ENCODE measurements at places on chromosomes 7 and 10.

DNA sequence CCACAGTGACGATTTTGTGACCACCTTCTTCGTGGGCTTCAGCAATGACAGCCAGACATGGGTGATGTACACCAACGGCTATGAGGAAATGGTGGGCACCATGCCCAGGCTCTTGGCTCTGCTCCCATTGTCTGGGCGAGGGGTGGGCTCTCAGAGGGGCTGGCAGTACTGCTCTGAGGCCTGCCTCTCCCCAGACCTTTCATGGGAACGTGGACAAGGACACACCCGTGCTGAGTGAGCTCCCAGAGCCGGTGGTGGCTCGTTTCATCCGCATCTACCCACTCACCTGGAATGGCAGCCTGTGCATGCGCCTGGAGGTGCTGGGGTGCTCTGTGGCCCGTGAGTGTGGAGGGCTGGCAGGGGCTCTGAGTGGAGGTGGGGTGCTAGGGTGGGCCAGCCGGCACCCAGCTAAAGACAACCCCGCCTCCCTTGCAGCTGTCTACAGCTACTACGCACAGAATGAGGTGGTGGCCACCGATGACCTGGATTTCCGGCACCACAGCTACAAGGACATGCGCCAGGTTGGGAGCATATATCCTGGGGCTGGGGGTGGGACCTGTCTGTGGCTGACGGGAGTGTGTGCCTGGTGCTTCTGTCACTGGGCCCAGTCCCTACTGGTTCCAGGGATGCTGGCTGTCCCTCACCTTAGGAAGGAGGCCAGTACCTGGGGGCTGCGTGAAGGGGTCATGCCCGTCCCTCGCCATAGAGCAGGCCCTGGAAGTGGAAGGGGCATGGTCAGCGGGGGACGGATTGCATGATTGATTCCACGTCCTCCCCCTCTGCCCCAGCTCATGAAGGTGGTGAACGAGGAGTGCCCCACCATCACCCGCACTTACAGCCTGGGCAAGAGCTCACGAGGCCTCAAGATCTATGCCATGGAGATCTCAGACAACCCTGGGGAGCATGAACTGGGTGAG is 6.8 kb downstream of the AEBP1 start:
- no peak for DNase-seq

DNA sequence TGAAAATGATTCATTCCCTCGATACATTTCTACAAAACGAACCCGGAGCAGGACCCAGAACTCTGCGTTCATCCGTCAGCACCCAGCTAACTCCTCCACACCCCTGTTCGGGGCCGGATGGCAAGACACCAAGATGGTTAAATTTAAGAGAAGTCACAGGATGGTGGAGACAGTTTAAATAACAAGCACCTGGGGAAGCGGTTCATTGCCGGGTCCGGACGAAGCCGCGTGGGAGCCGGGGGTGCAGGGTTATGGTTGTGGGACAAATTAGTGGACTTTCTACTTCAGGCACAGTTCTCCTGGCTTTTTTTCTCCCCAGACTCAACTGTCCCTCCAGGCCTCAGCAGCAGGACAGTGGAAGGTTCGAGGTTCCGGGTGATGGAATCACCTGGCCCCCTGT is 45.4 kb downstream of the ASB13 start:
- DNase-seq = no peak

- no peak for DNase-seq
These were observed 271.4 kb downstream of the TSPAN12 start for GRCh38 chr7:120586571-120586970.

DNA sequence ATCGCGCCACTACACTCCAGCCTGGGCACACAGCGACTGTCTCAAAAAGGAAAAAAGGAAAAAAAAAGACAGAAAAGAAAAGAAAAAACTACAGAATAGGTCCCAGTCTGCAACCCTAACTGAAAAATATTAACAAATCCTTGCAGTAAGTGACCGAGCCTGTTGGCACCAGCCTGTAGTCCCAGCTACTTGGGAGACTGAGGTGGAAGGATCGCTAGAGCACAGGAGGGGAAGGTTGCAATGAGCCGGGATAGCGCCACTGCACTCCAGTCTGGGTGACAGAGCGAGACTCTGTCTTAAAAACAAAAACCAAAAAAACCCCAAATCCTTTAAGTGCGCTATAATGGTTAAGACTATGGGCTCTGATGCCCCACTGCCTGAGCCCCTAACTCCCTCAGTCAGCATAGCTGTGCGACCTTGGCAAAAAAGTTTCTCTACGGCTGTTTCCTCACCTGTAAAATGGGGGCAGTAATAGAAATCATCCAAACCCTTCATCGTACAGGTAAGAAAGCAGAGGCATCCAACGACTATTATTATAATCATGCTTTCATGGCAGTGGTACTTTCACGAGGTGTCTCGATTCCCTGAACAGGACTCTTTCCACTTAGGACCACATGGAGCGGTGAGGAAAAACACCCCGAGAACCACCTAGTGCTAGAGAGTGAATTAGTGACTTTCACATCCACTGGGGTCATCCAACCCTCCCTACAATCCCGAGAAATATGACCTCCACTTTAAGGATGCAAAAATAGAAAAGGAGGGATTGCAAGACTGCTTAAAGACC is 755 bp downstream of the TOMM7 start:
- peak; percentile 7 for DNase-seq

GRCh38 chr7:28754447-28754846 is 203.7 kb downstream of the TRIL start:
- no peak for DNase-seq

GRCh38 chr10:4639960-4640359 is 186.0 kb upstream of the AKR1E2 start:
- DNase-seq = no peak

DNA sequence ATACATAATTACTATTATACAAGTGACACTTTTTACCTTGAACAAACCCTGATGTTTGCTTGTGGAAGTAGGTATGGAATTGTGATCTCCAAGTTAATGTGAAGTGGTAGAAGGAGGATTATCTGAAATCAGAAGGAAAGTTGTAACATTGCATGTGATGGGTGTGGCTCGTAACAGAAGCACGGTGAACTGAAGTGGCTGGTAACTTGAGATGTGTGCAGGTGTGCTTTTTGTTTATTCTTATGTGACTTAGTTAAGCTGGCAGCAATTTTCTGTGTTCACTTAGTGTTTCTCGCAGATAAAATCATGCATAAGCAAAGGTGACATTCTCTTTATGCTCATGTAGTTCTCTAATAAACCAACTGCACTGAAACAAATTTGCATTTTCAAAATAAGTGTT is 82.3 kb downstream of the ZEB1 start:
- DNase-seq = no peak

Measured in CD4-positive, alpha-beta T cell treated with Interleukin-1 beta for 1 hour (primary cell).